Stimulated activated CD8-positive, alpha-beta memory T cell treated with anti-CD3 and anti-CD28 coated beads, Interleukin-4, amount 100 ng/mL, for 1 hour (primary cell): ENCODE measurements at places on chromosomes 12 and 14.

GRCh38 chr12:3201339-3202051, 124.3 kb downstream of the TSPAN9 start:
- DNase-seq: no peak

DNA sequence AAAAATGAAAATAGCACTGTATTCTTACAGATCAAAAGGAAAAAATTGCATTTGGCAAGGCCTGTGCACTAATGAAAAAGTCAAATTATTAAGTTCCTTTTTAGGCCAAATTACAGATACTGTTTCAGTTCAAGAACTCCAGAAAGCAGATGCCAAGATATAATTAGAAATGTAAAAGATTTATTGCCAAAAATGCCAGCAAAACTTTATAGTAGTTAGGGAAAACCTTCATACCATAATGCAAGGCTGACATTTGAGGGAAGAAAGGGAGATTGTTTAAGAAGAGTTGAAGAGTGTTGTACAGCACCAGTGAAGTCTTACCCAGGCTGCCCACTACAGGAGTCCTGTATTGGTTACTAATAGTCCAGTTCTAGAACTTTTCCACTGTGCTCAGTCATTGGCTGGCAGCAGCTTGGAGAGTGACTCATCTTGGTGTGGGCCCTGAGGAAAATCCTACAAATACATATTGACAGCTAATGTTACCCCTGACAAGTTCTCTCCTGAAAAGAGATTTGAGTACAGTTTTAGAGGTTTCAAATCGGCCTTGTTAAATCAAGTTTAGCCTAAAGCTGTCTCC, 600.4 kb downstream of the C12orf50 start:
- no peak for DNase-seq

- no peak for DNase-seq
These were observed 134.1 kb downstream of the GPHN start for GRCh38 chr14:66641861-66642635.

GRCh38 chr14:95862243-95862642, 14.4 kb upstream of the TUNAR start:
- no peak for DNase-seq

- DNase-seq: no peak
These were observed 1.5 kb downstream of the BIN2 start for GRCh38 chr12:51322452-51322851.

DNA sequence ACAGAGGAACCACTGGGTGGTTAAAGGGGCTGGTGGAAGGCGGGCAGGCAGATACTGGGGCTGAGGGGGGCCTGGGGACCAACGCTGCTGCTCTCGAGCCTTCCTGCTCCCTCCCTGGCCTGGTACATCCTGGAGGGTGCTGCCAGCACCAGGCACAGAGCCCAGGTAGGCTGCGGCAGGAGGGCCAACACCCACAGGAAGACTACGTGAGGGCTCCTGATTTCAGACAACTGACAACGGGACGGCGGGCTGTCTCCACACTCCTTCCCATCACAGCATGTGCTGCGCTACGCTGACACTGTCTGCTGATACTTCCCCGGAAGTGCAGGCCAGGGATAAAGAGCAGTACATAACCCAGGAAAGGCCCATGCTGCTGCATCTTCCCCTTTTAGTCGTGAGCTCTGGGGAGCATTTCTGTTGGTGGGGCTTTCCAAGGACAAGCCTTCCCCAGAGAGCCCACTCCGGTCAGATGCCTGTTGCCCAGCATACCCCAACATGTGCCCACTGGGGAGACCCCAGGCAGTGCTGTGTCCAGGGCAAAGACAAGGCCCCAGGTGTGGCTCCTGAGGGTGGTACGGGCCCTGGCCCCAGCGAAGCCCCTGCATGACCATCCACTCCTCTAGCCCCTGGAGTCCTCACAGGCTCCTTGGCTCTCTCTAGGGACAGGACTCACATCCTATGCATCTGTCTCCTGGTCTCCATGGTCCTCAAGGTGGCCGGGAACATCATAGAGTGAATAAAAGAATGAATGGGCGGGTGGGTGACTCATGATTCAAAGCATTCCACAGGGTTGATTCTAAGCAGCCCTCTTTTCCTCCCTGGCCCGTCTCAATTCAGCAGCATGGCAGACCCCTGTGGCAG, 38.0 kb downstream of the CHGA start:
- DNase-seq: no peak

- DNase-seq: no peak
These were observed 39.1 kb downstream of the CORO1C start for GRCh38 chr12:108691998-108692808.
